ENCODE measurements at places on chromosomes 7 and 10.

DNA sequence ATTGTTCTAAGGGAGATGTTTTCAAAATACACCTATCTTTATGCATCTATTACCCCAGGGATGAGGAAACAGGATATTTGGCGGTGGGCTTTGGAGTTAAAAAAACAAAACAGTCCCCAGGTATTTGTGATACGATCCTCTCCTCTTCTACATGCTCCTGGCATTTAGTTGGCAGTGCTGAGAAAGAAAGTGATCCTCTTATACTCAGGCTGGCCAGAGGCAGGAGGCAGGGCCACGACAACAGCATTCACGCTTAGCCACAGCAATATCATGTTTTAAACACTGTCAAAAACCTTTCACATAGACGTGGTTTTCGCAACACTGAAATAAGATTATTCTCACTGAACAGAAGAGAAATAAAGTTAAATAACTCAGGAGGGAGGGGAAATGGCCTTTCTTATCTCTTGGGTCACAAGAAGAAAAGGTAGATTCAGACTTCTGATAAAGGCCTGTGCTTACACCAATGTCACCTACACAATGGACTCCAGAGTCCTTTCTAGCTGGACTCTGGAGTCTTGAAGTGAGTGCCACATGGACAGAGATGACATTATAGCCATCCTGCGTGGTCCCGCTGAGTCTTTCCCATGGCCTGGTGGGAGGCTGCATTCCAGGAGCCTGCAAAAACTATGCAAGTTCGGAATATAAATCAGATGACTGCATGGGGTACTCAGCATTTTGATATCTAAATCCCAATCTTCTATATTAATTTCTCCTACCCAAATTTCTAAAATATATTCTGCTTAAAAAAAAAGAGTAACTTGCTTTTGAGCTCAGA lies 88.7 kb downstream of the PIP4K2A start:
- no peak for DNase-seq

DNA sequence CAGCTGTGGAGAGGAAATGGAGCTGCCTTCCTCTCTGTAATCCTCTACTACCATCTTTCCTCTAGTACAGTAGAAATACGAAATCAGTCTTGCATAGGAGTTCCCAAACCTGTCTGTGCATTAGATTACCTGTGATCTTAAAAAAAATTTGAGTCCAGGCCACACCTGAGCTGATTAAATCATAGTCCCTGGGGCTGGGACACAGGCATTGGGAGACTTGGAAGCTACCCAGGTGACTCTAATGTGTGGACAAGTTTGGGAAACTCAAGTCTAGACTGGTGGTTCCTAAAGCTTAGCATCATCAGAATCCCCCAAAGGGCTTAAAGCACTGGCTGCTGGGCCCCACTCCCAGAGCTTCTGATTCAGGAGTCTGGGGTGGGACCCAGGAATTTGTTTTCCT lies 152.7 kb upstream of the GLI3 start:
- DNase-seq, result peak; percentile 85

- no peak for DNase-seq
These were observed 361.8 kb downstream of the MAGI2 start for GRCh38 chr7:79091661-79092060.

GRCh38 chr10:10902951-10903350 lies 114.7 kb upstream of the CELF2 start:
- no peak for DNase-seq

DNA sequence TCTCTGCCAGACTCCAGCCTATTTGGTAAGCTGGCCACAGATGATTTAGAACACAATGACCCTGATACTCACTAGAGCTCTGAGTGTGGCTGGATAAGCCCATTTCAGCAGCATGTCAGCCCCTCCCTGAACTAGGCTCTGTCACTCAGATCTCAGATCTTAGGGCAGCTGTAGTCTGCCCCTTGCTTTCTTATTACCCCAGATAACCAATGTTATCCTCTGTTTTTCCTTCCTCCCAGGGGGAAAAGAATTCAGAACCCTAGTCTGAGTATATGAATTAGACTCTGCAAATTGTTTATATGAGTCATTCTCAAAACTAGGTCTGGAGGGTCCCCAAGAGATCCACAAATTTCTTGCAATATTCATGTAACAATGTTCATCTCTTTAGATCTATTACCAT lies 286.2 kb downstream of the KCNMA1 start:
- DNase-seq, result no peak

DNA sequence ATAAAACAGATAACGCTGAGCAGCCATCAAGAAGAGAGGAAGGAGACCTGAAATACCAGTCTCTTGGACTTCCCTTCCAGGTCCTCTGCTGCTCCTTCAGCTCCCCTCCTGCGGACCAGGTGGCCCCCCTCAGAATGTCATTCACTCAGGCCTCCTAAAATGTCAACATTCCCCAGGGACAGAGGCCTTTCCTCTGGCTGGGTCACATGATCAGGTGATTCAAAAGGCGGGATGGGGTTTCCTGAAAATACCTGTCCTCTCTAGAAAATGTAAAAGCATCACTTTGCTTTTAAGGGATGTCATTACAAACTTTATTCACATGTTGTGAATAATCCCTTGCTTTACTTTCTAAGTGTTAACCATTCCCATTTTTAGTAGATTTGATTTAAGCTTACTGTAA lies 311.1 kb downstream of the INHBA start:
- DNase-seq, result no peak

DNA sequence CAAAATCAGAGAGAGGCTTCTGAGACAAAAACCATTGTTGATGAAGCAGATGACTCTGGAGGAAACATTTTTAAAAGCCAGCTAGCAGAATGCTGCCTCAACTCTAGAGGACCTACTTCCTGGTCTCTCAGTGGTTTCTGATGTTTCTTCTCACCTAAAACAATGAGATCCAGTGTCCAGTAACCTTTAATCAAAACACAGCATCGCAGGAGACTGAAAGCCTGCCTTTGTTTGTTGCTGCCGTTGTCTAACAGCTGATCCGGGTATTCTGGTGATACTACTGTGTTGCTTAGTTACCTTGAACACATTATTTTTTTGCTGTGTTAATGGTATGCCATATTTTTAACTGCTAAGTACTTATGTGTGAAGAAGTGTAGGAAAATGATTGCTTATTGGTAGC lies 70.9 kb downstream of the WIPF3 start:
- no peak for DNase-seq

DNA sequence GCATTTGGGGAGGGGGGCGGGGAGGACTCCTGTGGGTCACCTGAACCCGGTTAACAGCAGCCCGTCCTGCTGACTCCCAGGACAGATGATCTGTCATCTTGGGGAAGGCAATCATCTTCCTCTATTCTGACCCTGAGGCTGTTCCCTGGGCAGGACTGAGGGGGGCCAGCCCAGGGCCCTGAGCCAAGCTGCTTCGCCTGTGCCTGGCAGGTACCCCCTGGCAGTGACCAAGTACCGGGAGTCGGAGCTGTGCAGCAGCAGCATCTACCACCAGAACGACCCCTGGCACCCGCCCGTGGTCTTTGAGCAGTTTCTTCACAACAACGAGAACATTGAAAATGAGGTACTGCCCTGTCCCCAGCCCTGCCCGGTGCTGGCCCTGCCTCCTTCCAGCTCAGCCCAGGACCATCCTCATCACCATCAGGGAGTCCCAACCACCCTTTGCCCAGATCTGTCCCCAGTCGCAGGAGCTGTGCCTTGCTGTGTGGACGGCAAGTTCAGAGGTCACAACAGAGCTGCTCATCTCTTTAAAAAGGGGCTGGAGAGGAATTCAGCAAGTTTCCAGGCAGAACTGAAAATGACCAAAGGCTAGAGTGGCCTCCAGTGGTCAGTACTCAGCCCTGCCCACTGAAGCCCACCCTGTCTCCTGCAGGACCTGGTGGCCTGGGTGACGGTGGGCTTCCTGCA lies 8.1 kb downstream of the AOC1 start:
- no peak for DNase-seq

DNA sequence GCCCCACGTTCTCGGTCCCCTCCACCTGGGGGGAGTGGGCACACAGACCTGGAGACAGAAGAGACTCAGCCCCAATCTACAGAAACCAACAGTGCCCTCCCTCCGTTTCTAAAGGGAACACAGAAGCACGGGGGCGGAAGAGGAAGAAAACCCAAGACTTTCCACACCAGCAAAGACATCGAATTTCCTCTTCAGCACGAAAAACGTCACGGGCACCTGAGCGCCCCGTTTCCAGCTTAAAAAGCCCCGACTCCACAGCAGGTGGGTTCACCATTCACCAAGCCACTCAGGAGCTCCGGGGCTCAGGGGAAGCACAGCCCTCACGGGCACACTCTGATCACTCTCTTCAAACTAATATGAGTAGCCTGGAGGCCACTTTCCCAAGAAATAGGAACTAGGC lies 19.6 kb downstream of the NUDT1 start:
- no peak for DNase-seq

DNA sequence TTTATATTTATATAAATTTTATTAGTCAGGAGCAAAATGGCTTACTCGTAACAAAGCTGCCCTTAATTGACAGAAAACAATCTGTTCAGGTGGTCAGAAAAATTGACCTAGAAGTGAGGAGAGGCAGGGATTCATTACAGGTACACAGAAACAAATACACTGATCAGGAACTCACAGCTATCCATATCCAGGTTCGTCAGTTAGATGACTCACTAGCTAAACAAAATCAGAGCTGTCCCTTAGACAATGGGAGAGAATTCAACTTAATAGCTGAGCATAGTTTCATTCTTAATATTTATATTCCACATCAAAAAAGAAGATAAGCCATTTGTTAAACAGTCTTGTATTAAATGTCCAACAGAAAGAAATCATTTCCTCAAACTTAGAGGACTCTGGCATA lies 41.7 kb downstream of the HYCC1 start:
- DNase-seq, result peak; percentile 39

DNA sequence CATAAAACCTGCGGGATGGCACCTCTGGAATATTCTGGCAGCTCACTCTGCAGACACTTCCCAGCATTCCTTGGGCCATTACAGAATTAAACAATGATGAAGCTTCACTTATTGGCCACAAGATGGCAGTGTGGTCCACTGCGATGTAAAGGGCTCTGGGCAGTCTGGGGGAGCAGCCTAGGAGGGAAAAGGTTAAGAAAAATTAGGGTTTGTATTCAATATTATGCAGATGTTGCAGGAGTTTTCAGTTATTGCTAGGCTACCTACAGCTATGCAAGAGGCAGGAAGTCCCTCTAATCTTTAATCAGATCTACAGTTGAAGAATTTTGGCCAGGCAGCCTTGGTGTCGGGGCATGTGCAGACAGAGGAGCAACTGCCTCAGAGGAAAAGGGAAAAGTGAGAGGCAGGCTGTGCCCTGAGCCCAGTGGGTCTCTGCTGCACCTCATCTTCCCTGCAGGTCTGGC lies 233.2 kb upstream of the PRSS1 start:
- DNase-seq, result peak; percentile 77

- peak; percentile 12 for DNase-seq
These were observed 453.8 kb upstream of the ANKRD30A start for GRCh38 chr10:36671607-36672006.

DNA sequence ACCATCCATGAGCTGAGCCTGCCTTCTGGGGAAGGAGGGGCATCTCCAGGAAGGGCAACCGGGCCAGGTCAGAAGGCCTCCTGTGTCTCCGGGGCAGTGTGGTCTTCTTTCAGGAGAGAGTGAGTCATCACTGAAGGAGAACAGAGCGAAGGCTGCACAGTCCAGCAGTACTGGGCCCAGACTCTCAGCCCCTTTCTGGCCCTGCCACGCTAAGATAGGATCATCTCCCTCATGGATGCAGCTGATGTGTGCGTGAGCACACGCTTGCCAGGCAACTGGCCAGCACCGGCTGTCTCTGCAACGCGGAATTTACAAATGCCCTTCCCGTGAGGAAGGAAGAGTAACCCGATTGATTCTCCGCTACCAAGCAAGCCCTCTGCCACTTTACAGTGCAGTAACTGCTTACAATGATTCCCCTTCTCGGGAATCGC lies 328.2 kb downstream of the TNS3 start:
- peak; percentile 20 for DNase-seq

GRCh38 chr7:6175645-6176044 lies 96.8 kb downstream of the CYTH3 start:
- DNase-seq, result peak; percentile 55

- no peak for DNase-seq
These were observed 68.7 kb downstream of the VWA2 start for GRCh38 chr10:114307731-114308130.

GRCh38 chr7:42997611-42998010 lies 65.4 kb downstream of the MRPL32 start:
- no peak for DNase-seq

DNA sequence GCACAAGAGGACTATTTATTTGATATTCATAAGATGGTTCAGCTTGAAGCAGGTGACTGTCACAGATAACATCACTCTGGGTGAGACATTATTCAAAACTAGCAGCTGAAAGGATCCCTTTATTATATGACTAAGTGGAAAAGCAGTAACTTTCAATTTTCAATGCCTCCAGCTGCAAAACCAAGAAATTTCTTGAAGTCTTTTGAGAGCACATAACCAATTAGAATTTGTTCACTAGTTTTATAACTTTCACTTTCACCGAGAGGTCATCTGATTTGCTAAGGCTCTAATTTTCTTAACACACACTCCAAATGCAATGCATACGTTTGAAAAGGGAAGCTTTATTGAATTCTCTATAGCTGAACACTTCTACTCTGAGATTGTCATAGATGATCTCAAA lies 88.6 kb upstream of the KLF14 start:
- no peak for DNase-seq

GRCh38 chr10:88472540-88472939 lies 110.6 kb downstream of the RNLS start:
- no peak for DNase-seq

GRCh38 chr7:131899271-131900030 lies 343.0 kb upstream of the PODXL start:
- peak; percentile 15 for DNase-seq
